HuH-7.5 (cell line): ENCODE measurements at places on chromosomes 2 and 18.

DNA sequence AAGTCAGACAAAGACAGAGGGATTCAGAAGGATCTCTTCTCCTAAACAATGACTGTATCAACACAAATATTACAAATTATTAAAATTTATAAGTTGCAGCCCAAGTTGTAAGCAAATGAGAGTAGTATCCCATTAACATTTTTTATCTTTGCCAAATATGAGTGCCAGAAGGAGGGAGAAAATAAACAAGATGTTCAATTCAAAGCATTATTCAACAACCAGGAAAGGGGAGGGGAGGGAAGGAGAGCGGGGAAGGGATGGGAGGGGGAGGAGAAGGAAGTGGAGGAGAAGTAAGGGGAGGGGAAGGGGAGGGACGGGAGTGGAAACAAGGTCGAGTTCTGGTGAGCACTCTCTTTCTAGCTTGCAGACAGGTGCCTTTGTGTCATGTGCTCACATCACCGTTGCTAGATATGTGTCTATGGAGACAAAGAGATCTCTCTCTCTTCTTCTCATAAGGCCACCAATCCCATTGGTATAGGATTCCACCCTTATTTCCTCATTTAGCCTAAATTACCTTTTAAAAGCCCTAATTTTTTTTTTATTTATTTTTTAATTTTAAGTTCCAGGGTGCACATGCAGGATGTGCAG is 679.6 kb upstream of the CHAC2 start:
- no peak for DNase-seq

GRCh38 chr2:4668381-4668780 is 965.0 kb downstream of the DCDC2C start:
- DNase-seq, result no peak

DNA sequence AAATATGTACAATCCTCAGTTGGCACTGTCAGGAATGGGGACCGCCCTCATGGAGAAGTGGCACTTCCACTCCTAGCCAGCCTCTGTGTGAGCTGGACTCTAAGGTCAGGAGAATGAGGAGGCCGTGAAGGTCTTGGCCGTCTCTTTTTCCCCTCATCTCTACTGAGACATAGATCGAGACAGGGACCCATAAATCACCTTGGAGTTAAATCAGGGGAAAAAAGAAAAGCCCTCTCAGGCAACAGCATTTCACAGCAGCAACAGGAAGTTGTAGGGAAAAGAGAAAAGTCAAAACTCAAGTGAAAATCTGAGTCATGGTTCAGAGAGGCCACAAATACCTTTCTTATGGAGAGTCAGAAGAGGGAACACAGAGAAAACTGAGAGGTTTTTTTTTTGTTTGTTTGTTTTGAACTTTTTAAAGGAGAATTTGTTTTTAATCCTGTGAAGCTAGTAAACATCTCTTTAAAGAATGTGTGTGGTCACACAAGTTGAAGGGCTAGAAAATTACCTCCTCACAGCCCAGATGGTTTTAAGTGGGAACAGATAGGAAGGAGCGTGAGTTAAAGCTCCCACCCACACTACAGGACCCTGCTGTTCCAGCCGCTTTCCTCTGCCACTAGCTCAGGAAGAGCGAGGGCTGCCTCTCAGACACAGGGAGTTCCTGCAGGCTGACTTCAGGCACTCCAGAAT is 30.6 kb upstream of the CYP1B1 start:
- no peak for DNase-seq

GRCh38 chr2:181516992-181517391 is 59.8 kb downstream of the ITGA4 start:
- no peak for DNase-seq

GRCh38 chr2:71670430-71670795 is 217.1 kb downstream of the DYSF start:
- no peak for DNase-seq

DNA sequence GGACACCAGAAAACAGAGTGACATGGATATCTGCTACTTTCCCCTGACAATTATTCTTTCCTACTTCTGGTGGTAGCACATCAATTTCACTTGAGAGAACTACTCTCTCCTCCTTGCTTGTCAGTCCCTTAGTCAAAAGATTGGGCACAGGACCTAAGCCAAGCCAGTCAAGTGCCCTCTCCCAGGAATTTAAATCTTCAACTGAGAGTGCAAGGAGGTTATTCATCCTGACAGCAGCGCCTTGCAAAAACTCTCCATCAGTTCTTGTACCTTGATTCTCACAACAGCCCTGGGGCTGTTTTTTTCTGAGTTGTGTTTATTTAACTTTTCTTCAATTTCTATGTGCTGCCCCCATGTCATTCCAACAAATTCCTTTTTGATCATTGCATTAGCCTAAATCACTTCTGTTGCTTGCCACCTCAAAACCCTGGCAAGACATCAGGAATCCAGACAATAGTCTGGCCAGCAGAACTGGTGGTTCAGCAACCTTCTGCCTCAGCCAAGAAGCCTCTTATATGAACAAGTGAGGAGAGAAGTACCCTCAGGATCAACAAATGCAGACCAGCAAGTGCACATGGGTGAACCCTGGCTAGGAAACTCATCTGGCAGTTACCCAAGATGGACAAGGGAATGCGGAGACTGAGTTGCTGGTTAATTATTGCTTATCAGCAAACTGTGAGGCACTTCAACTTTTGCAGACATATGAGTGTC is 19.4 kb downstream of the COL4A3 start:
- no peak for DNase-seq
